Stimulated activated CD4-positive, alpha-beta T cell treated with anti-CD3 and anti-CD28 coated beads, Interleukin-1b, Interleukin-23, amount 100 ng/mL, for 1 hour (primary cell): ENCODE measurements at places on chromosomes 3 and 15.

DNA sequence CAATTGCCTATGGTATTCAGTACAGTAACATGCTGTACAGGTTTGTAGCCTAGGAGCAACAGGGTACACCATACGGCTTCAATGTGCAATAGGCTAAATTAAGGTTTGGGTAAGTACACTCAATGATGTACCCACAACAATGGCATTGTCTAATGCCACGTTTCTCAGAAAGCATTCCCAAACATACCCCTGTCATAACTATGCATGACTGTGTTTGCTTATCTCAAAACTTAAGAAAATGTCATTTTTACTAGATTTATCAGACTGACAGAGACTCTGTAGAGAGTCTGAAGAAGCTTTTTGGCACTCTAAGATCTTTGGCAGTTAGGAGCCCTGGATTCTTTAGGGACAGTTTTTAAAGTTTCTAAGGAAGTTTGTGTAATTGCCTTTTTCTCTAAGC, 59.9 kb downstream of the MECOM start:
- DNase-seq, result no peak

GRCh38 chr15:70870051-70870450, 16.1 kb upstream of the LARP6 start:
- DNase-seq, result no peak

- DNase-seq, result no peak
Observed at GRCh38 chr15:95162069-95162468, 930.7 kb downstream of the MCTP2 start.

- no peak for DNase-seq
Observed at GRCh38 chr3:144822671-144823070, 851.0 kb downstream of the DIPK2A start.

DNA sequence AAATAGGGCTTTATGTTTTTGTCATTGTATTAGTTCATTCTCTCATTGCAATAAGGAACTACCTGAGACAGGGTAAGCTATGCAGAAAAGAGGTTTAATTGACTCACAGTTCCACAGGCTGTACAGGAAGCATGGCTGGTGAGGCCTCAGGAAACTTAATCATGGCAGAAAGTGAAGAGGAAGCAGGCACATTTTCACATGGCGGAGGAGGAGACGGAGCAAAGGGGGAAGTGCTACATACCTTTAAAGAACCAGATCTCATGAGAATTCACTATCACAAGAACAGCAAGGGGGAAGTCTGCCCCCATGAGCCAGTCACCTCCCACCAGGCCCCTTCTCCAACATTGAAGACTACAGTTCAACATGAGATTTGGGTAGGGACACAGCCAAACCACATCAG, 25.6 kb downstream of the CEP63 start:
- no peak for DNase-seq

DNA sequence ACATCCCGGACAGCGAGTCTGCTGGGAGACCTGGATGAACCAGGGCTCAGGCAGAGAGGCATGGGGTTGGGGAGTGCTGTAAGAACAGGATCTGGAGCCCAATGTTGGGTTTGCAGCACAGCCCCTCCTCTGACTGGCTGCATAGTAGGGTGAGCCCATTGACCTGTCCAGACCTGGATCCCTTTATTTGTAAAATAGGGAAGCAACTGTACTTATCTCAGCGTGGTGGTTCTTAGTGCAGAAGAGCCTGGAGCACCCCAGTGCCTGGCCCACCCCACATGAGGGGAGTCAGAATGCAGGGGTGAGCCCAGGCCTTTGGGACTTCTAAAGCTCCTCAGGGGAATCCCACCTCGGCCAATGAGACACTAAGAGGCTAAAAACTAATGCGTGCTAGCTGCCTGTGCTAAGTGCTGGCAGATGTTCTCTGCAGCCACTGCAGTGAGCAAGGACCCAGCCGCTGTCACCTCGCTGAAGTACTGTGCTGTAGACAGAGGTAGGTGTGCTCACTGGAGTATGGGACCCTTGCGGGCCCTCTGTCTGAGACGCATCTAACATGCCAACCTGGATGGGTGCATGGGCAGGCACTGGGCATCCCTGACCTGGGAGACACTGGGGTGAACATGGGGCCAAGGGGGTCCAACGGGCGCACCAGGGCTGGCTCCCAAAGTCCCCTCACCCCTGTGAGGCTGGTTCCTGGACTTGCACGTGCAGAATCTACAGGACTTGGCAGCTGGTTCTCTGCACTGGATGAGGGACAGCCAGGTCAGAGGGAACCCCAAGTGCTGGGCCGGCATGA, 95.6 kb downstream of the ATP10A start:
- DNase-seq, result no peak

- no peak for DNase-seq
Observed at GRCh38 chr3:187812496-187812895, 67.2 kb upstream of the BCL6 start.

DNA sequence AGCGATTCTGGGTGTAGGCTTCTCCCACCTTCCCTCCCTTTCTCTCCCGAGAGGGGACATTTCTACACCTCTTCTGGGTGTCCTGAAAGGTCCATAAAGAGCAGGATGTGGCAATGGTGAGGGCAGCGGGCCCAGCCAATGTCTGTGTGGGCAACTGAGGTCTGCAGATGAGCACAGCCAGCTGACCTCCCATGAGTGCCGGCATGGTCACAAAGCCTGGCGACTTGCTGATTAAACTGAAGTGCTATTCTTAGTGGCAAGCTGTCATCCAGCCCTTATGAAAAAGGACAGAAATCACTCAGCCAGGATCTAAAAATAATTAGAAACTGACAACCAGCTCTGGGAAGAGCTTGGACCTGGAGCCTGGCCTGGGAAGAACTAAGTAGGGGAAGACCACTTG, 124.3 kb upstream of the RGMA start:
- no peak for DNase-seq

DNA sequence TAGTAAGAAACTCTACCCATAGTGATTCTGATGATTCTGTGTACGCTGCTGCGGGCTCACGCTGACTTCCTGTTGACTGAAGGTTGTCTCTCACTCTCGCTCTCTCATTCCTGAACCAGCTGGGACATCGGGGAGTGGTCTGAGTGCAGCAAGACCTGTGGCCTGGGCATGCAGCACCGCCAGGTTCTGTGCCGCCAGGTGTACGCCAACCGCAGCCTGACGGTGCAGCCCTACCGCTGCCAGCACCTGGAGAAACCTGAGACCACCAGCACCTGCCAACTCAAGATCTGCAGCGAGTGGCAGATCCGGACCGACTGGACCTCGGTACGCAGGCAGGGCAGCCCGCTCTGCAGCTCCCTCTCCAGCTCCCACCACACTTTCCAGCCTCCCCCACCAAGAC, 63.6 kb upstream of the NR2E3 start:
- DNase-seq, result no peak

DNA sequence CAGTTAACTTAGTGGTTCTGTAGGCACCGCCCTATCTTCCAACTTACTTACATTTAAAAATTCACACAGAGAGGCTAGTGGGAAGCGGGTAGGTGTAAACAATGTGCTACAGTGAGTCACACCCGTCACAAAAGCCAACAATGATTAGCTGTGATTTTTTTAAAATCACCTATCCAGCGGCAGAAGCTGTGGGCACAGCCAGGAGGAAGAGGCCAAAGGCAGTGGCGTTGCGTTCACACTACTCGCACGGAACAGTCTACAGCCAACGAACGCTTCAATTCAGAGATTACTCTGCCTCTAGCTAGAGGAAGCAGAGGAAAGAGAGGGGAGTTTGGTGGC, 2.5 kb upstream of the NLGN1 start:
- DNase-seq, result no peak

GRCh38 chr15:64521726-64522164, 61.4 kb downstream of the ZNF609 start:
- DNase-seq, result no peak

DNA sequence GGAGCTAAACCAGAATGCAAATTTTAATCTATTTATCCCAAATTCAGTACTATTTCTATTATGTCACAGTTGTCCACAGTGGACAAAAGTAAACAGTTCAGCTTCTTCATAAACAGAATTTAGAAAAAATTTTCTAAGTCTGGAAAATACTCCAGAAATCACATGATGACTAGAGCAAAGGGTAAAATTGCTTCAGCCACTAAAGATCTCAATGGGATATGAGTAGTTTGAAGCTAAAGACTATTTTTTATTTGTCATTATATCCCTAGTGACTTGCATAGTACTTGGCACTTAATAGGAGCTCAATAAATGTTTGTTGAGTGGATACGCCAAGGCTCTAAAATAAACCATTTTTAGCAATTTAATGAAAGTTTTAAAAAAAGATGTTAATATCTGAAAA, 354.3 kb upstream of the AGTR1 start:
- no peak for DNase-seq
